ENCODE measurements at places on chromosomes 5 and 9.

- DNase-seq, result no peak
These were observed 6.3 kb upstream of the TDRD7 start for GRCh38 chr9:97405551-97405950.

DNA sequence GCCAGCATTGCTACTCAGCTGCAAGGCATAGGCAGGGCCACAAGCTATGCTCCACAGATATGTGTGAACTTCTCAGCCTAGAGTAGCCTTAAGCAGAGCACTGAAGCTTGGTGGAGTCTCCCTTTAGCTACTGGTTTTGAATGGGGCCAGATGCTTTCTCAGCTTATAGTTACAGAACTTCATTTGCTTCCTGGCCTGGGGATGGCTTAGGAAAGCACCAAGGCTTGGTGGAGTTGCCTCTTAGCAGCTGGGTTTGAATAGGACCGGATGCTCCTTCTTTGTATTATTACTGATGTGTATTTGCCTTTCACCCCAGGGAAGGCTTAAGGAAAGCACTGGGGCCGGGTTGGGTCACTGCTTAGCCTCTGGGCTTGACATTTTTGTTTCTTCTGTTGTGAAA lies 497.8 kb upstream of the SEMA6A start:
- no peak for DNase-seq

GRCh38 chr9:133153227-133154096 lies 10.3 kb downstream of the GBGT1 start:
- DNase-seq, result no peak

- DNase-seq, result no peak
These were observed 297.0 kb upstream of the ACTBL2 start for GRCh38 chr5:57779383-57780223.

DNA sequence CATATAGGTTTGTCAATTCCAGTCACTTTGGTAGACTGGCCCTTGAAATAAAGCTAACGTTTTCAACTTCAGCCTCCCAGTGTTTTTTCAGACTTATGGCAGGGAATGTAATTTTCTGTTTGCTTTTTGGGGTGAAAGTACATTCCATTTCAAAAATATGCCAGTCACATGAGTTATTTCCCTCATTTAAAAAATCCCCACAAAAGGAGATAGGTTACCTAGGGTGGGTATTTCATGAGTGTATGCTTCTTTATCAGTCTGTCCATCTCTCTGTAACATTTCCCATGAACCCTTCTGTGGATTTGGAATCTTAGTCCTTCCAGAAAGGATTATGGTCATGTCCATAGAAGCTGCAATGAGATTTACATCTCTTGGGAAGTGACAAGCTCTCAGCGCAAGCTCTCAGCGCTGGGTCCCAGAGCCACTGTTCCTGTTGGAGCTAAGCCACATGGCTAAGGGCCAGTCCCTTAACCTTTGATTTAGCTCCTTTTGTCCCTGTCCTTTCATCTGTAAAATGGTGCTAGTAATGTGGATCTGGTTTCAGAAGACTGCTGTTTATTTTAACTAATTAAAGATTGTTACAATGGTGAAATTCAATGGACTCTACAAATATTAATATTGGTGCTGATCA lies 294.9 kb downstream of the NR3C1 start:
- no peak for DNase-seq

DNA sequence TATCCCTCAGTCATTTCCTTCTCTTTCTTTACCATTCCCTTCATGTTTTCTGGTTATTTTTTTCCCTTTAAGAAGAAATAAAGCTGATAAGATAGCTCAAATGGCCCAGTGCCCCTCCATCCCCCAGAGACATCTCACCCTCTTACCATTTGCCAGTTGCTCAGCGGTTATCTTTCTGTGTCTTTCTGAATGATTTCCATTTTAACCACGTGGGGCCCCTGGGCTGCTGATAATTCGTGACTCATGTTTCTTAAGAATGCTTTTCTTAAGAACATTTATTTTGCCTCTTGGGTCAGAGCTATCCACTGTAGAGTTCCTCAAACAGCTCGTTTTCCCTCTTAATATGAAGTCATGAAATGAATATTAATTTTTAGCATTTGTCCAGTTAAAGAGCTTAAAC lies 147.8 kb downstream of the MAST4 start:
- DNase-seq, result peak; percentile 5

GRCh38 chr5:80191991-80192398 lies 63.9 kb downstream of the SERINC5 start:
- DNase-seq, result no peak

GRCh38 chr5:90528601-90529193 lies 687 bp downstream of the LYSMD3 start:
- no peak for DNase-seq

- no peak for DNase-seq
These were observed 644 bp downstream of the TSC1 start for GRCh38 chr9:132943651-132944293.

DNA sequence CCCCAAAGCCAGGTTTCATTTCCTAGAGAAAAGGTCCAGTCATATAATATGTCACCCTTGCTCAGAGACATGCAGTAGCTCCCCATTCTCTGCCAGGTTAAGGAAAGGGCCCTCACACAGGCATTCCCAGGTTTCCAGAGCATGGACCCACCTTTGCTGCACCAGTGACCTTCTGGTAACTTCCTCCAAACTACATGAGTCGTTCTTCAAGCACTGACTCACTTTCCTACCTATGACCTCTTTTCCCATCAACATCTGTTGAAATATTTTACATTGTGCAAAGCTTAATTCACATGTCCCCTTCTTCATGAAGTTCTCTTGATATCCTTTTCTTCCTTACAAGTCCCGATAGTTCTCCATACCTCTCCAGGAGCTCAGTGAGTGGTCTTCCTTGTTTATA lies 25.9 kb downstream of the SH3TC2 start:
- no peak for DNase-seq

DNA sequence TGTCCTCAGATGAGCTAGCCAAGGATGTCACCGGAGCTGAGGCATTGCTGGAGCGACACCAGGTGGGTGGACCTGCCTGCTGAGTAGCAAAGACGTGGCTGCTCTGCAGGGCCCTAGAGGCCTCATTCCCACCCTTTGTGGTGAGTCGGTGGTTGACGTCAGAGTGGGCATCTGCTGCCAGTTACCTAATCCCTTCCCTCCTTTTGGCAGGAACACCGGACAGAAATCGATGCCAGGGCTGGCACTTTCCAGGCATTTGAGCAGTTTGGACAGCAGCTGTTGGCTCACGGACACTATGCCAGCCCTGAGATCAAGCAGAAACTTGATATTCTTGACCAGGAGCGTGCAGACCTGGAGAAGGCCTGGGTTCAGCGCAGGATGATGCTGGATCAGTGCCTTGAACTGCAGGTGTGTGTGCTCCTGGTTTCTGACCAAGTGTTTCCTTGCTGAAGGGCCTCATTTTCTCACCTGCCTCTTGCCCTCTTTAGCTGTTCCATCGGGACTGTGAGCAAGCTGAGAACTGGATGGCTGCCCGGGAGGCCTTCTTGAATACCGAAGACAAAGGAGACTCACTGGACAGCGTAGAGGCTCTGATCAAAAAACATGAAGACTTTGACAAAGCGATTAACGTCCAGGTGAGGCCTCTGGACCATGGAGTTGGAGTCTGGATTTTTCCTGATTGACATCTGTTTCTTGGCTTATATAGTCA lies 48.9 kb downstream of the DYNC2I2 start:
- DNase-seq, result no peak

- no peak for DNase-seq
These were observed 171.2 kb downstream of the TSSK1B start for GRCh38 chr5:113263545-113263944.

DNA sequence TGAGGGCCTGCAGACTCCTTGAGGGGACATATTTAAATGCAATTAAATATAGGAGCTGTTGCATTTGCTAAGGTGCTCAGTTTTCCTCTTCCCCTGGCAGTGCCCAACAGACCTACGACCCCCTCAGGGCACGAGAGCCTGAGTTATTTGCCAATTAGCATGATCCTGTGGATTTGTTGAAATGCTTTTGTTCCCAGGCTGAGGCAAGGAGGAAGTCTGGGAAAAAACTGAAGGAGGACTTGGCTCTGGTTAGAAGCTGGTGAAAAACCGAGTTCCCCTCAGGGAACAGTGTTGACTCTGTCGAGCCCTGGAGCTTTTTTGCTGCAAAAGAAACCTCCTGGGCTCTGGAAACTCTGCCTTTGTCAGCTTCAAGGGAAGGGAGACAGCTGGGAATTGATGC lies 103.6 kb upstream of the SHB start:
- no peak for DNase-seq

DNA sequence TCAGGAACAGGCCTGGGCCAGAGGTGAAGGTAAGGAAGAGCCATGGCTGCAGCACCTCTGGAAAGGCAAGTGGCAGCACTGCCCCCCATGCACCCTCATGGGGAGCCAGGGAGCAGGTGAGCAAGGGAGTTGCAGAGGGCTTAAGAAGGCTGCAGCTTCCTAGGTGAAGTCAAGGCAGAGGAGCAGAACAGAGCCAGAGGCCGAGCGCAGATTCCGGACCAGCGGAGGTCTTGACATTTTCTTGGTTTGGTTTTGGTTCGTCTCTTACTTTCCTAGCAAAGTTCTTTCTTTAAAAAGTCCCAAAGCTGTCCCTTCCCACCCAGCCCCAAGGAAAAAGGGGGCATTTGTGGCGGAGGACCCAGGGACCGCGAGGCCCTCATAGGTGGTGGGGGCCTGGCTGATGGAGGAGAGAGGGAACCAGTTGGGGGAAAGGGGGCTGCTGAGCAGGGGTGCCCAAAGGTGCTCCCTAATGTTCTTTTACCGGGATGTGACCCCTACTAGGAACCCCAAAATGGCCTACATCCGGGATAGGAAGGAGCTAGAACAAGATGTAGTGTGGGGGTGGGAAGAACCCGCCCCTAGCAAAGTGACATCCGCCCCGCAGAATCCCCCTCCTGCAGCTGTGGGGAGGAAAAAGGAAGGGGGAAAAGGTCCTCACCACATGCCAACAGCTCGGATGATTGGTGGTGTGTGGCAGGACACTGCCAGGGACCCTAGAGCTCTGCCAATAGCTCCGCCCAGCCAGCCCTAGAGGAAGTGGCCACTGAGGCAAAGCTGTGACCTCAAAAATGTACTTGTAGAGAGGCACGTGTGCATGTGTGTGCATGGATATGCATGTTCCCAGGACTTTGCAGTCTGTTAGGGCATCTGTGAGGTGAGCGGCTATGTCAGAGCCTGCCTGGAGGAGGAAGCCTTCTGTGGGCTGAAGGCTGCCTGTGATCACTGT lies 914 bp upstream of the CD72 start:
- peak; percentile 48 for DNase-seq

GRCh38 chr5:126963822-126964375 lies 66.5 kb downstream of the MARCHF3 start:
- DNase-seq, result no peak

DNA sequence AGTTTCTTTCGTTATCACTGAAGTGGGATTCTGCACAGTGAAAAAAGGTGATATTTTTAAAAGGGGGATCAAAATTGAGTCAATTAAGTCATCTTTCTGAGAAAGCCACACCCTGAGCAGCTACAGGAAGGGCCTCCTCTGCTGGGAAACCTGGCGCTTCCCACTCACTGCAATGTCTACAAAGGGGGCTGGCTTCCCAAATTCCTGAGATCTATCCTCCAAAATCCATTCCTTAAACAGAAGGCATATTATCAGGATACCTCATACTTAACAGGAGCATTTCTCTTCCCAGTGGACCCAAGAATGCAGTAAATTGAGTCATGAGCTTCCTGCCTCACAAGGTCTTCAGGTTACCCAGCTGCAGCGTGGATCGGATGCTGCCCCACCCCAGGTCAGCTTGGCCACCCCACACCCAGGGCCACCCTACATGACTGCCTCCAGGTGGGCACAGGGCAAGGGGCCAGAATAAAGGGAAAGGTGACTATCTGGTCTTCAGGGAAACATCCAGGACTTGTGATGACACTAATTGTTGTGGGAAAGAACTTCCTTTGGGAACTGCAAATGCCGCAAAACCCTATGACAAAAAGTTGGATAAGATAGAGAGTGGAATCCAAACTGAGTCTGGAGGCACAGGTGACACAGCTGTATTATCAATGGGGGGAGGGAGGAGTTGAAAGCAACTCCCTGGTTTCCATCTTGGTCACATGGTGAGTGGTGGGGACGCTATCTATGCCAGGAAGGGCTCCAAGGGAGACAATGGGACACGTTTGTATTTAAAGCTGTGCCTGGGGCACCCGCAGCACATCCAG lies 42.3 kb downstream of the ROR2 start:
- DNase-seq, result no peak

DNA sequence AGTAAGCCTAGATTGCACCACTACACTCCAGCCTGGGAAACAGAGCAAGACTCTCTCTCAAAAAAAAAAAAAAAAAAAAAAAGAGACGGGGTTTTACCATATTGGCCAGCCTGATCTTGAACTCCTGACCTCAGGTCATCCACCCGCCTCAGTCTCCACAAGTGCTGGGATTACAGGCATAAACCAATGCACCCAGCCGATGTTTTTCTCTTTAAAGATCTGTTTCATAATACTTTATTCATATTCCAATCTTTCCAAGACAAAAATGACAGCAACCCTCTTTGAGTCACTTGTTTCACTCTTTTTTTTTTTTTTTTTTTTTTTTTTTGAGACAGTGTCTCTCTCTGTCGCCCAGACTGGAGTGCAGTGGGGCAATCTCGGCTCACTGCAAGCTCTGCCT lies 13.6 kb upstream of the LMNB1 start:
- DNase-seq, result no peak
